Muscle of leg (tissue), 16 donors: ENCODE measurements at places on chromosomes 1 and 21. TPM values are rescaled to one million over a fixed set of nuclear protein-coding genes. Genes with fewer than 3 reads are reported as not detected.

Gene TTC24
- 0.05 TPM for polyA plus RNA-seq

Gene DAB1
- 1.1 TPM for polyA plus RNA-seq

Gene KRTAP10-5
- polyA plus RNA-seq = not detected

Gene CTSK
- polyA plus RNA-seq = 46.8 TPM

Gene C1orf226
- 1.3 TPM for polyA plus RNA-seq

Gene BOLA1
- polyA plus RNA-seq = 13.4 TPM

Gene SLC45A1
- polyA plus RNA-seq = 0.82 TPM

Gene VTCN1
- polyA plus RNA-seq = 2.0 TPM

Gene AADACL3
- not detected for polyA plus RNA-seq

Gene CD101
- polyA plus RNA-seq = 4.8 TPM

Gene CLCN6
- 8.8 TPM for polyA plus RNA-seq

Gene HIVEP3
- polyA plus RNA-seq = 2.9 TPM

Gene C8B
- 0.25 TPM for polyA plus RNA-seq

Gene DDR2
- polyA plus RNA-seq = 47.9 TPM

Gene PTCH2
- 7.9 TPM for polyA plus RNA-seq

Gene MTX1
- polyA plus RNA-seq = 19.6 TPM

Gene GIPC2
- 2.0 TPM for polyA plus RNA-seq

Gene TTC22
- 0.11 TPM for polyA plus RNA-seq

Gene LCE3D
- not detected for polyA plus RNA-seq

Gene PIGR
- 0.30 TPM for polyA plus RNA-seq

Gene ALPL
- 3.4 TPM for polyA plus RNA-seq

Gene LEFTY1
- polyA plus RNA-seq = 0.42 TPM

Gene PDC
- polyA plus RNA-seq = 0.25 TPM

Gene FAM72B
- 3.9 TPM for polyA plus RNA-seq

Gene PLA2G2C
- 0.04 TPM for polyA plus RNA-seq

Gene TSPAN1
- polyA plus RNA-seq = 0.41 TPM

Gene EFCAB7
- polyA plus RNA-seq = 7.5 TPM

Gene GPR89A
- 14.4 TPM for polyA plus RNA-seq

Gene LRRIQ3
- 0.36 TPM for polyA plus RNA-seq

Gene DENND1B
- 3.1 TPM for polyA plus RNA-seq

Gene GRIK1
- 0.31 TPM for polyA plus RNA-seq

Gene LAPTM5
- polyA plus RNA-seq = 22.9 TPM

Gene COL24A1
- polyA plus RNA-seq = 4.1 TPM

Gene ERICH3
- 0.03 TPM for polyA plus RNA-seq

Gene S100B
- polyA plus RNA-seq = 66.2 TPM
